ELF-1 (cell line): ENCODE measurements at places on chromosomes 6 and 20.

DNA sequence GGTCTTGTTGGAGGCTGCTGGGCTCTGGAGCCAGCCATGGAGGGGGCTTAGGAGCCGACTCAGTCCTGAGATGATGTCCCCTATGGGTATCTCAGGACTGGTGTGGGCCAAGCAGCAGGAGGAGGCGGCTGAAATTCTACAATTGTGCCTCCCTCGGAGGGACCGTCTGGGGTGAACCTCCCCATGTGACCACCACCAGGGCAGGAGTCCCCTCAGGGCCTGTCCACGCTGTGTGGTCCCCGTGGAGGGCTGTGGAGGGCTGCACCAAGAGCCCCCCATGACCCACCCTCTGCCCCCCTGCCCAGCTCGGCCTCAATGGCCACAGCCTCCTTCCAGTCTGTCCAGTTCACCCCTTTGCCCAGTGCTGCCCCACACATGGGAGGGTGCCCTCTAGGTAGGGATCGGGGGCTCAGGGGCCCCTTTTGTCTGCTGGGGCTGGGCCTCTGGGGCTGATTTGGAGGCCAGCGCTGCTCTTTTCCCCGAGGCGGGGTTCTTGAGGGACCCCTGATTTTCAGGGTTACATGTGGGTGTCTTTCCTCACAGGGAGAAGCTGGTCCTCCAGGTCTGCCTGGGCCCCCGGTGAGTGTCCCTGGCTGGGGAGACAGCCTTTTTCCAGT, 1.2 kb downstream of the COL9A3 start:
- no peak for DNase-seq

- peak; percentile 65 for DNase-seq
Observed at GRCh38 chr6:110039981-110040383, 61.9 kb downstream of the GPR6 start.

DNA sequence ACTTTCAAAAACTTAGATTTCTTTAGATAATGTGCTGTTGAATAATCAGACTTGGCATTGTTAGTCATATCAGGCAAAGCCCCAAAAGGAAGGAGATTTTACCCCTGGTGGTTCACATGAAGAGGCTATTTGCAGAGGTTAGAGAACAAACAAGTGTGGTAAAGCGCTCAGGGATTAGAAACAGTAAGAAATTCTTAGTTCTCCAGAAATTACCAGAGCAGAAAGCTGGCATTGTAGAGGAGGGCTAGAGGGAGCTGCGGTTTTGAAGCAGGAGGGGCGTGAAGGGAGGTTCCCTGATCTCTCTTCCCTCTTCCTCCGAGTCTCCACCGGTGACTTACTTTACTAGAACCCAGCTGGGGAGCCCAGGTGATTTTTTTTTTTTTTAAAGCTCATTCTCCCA, 10.2 kb downstream of the MYO6 start:
- no peak for DNase-seq

- DNase-seq, result no peak
Observed at GRCh38 chr6:103895136-103895535, 964.6 kb downstream of the HACE1 start.

DNA sequence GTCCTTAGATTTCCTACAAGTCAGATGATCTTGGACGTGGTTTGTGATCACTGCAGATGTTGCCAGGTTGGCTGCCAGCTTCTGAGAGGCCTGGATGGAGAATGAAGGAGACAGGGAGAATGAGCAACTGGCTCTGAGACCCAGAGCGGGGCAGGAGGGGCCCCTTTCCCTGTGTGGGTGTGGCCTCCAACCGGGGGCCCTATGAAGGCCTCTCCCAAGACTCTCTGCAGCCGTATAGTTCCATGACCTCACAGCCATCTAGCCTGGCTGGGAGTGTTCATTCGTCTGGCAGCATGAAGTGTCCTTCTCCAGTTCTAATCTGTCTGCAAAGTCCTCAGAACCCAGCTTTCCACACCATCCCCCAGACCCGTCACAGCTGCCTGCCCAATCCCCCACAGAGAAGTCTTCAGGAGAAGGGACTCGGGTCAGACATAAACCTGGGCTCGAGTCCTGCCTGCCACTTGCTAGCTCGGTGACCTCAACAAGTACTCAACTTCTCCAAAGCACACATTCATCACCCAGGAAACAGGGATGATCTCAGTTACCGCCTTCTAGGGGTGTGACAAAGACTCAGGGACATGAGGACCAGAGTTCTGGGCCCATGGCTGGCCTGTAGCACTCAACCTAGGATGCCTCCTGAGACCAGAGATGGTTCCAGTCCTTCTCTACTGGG, 122.6 kb downstream of the EDN3 start:
- no peak for DNase-seq

DNA sequence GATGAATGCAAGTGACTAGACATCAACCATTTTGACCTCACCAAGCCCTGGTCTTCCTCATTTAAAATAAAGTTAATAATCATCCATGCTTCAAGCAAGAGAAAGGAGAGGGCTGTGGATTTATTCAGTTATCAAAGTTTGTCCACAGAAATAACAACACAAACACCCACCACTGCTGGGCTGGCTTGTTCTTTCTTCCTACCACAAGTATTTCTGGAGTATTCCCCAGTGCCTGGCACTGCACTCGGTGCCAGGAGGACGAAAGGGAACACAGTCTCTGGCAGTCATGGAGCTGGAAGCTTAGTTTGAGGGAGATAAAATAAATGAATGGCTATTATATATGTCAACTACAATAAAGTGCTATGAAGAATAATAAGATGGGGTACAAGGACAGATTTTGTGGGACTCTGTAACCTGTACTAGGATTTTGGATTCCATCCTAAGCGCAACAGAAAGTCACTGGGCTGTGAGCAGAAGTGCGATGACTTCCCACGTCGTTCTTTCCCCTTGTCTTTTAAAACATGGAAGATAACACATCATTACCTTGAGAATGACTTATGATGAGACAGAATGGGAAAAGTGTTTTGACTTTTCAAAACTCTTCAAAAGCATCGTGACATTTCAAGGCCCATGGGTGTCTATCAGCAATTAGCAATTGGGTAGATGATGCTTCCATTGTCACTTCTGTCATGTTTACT, 74.5 kb upstream of the TRAF3IP2 start:
- DNase-seq, result no peak

DNA sequence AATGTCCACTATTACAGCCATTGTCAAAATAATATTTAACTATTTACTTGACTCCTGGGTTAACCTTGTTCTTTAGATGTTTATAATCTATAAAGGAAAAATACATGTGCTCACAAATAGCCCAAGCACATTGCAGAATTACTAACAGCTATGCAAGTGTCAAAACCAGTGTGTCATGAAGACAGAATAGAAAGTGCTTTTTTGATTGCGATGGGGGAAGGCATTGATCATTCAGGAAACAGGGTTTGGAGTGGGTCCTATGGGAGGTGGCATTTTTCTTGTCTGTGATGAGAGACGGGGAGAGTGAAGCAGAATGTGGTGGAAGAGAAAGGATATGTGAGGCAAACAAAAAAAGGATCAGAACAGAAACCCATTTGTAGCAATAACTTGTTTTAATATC, 1.0 kb upstream of the AGPAT4 start:
- no peak for DNase-seq

- DNase-seq, result no peak
Observed at GRCh38 chr6:106254636-106255035, 70.9 kb downstream of the ATG5 start.

- DNase-seq, result no peak
Observed at GRCh38 chr6:63440057-63440456, 120.3 kb upstream of the LGSN start.

DNA sequence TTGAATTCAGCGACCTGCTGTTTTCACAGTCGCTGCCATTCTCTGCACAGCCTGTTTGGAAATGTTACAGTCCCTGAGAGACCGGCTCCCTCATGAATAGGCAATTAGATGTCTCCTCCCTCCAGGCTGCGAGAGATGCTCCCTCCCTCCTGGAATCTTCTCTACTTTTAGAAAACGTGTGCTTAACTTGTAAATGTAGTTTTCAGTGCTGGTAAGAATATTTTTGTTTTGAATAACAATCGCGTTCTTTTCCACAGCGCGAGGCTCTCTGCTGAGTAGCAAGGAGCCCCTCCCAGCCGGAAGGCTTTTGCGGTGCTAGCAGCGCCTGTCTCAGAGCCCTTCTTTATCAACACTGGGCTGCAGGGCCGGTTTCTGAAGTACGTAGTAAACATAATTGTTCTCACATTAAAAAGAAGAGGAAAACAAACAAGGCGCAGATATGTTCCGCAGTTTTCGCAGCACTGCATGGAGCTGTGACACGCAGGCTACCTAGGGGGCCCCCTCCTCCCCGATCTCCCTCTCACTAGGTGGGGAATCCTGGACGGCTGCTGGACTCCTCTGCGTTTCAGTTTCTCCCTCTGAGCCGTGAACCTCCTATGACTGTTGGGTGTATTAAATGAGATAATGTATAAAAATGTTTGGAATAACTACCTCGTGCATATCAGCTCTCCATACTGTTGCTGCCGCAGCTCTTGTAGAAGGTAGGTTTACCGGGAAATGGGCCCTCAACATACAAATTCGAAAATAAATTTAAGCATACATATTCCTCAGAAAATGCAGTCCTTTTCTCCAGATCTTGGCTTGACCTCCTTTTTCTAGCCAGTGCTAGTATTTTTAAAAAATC, 79.0 kb upstream of the SPACA1 start:
- peak; percentile 51 for DNase-seq

GRCh38 chr6:67224989-67225388, 1410.1 kb upstream of the ADGRB3 start:
- no peak for DNase-seq

DNA sequence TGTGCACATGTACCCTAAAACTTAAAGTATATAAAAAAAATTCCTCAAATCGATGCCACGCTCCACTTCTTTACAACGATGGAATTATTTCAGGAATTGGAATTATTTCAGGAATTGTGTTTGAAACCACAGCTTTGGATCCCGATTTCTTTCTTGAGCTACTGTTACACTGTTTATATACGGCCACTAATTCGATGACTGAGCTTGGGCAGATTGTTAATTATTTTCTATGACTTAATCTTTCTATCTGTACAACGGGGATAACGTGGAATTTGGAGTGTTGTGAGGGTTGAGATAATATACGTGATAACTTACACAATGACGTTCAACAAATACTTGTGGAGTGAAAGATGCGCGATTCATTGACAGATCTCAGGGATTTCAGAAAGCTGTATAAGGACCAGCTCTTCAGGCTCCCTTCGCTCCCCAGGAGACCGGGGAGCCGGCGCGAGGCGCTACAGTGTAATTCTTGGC, 171.3 kb downstream of the SLC16A10 start:
- no peak for DNase-seq

- peak; percentile 67 for DNase-seq
Observed at GRCh38 chr20:24684956-24685691, 215.7 kb downstream of the SYNDIG1 start.

GRCh38 chr6:44088827-44089590, 38.2 kb downstream of the MRPL14 start:
- DNase-seq, result no peak

DNA sequence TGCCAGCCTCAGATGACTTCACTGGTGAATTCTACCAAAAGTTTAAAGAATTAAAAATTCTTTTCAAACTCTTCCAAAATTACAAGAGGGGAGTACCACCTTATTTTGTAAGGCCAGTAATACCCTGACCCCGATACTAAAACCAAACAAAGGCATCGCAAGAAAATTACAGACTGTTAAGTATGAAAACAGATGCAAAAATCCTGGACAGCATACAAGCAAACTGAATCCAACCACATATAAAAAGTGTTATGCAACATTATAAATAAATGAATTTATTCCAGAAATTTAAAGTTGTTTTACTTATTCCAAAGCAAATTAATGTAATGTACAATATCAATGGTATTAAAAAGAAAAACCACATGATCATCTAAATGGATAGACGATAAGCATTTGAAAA, 873.6 kb upstream of the GJE1 start:
- no peak for DNase-seq

GRCh38 chr20:5448449-5449118, 131.8 kb upstream of the PROKR2 start:
- DNase-seq, result peak; percentile 73

DNA sequence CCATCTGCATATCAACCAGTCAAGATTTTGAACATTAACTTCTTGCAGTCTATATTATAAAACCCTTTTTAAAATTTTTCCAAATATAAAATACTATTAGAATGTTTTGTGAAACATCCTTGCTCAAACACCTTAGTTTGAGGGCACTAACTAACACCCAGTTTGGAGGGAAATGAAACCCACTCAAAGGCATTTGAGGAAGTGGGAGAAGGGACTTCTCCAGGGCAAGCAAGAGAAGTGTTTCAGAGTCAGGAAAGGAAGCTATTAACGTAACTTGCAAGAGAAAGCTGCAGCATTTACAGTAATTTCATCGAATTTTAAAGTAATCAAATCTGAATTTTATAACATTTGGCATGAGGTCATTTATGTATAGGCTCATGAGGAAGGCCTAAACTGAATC, 21.3 kb downstream of the MTFR2 start:
- no peak for DNase-seq
